NCI-H460 (cell line): ENCODE measurements at places on chromosomes 4 and X. TPM values are rescaled to one million over a fixed set of nuclear protein-coding genes. Genes with fewer than 3 reads are reported as not detected.

DNA sequence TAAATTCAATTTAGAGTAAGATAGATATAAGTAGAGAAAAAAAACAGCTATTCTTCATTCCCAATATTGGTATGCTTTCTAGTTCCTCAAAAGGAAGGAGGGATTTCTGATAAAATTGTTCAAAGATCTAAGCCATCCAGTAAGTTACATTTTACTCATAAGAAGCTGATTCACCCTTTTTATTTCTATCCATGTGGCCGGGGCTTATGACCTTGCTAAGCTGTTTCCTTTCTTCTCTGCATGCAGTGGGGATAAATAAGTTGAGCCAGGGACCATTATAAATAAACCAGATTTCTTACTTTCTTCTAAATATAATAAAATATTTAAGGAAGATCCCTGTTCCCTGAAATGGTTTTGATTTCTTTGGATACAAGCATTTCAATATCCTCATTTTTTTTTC is 502.3 kb downstream of the PDHA2 start:
- no peak for DNase-seq

- DNase-seq: no peak
Observed at GRCh38 chrX:109760922-109761250, 27.8 kb upstream of the ACSL4 start.

- DNase-seq: no peak
Observed at GRCh38 chrX:7711167-7711566, 131.8 kb upstream of the VCX start.

GRCh38 chr4:76251441-76252270 is at the start of gene FAM47E:
TSS of gene FAM47E (plus strand) at chr4:76251721. CDS start at chr4:76251747, 26 bp downstream.
- peak; percentile 39 for DNase-seq

TLR1 gene
- 2.9 and 3.6 TPM in 2 replicates for total RNA-seq

CNKSR2 gene
- total RNA-seq: 13.0 and 14.9 TPM in 2 replicates

DNA sequence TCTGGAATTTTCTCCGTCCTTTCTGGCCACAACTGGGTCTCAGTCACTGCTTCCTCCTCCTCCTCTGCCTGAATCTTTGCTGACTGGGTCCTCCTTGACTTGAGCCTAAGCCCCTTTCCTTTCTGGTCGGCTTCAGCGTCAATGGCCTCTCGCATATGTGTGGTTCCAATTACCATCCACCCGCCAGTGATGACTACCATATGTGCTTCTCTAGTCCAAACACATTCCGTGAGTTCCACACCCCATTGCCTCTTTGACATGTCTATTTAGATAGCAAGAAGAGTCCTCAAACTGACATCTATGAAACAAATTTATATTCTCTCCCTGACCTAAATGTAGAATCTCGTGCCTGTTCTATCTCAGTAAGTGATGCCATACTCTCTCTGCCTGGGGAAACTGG is 19.8 kb downstream of the MXRA5 start:
- no peak for DNase-seq

DNA sequence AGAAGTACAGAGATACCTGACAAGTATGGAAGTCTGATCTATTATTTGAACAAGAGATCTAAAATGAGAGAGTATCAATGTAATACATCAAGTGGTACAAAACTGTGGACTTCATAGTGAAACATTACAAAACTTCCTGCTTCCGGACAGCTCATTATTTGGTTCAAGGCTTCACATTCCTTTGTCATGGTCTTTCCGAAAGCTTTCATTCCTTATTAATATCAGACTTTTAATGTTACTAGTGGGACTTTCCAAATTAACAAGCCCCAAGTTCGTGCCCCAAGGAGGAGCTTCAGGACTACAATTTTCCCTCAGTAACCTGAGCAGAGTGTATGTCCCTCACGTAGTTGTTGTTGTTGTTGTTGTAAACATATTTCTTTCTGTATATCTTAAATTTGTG is 1.2 kb downstream of the CHIC2 start:
- DNase-seq: no peak

- no peak for DNase-seq
Observed at GRCh38 chr4:56743550-56743949, 62.5 kb upstream of the HOPX start.

ETNPPL gene
- total RNA-seq: not detected in 2 replicates

- no peak for DNase-seq
Observed at GRCh38 chr4:95544113-95545103, 4.4 kb downstream of the UNC5C start.

DNA sequence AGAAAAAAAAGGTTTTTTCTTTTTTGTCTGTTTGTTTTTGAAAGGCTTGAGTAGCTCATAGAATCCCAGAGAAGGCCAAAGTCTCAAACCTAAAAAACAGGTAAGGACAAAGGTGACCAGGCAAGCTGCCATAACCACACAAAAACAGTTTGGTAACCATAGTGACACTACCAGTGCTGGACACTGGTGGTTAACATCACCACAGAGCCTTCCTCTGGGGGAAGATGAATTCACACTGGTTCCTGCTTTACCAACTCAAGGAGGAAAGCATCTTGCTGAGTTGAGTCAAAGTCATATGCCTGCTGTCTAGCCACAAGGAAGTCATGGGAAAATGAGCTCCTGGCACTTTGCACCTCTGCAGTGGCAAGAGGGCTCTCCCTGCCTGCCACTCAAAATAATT is 32.5 kb downstream of the IDS start:
- DNase-seq: no peak

GRCh38 chr4:185004562-185005218 is 13.6 kb upstream of the HELT start:
- no peak for DNase-seq

GRCh38 chr4:80484712-80485111 is 149.2 kb downstream of the CFAP299 start:
- no peak for DNase-seq

PAGE1 gene
- not detected in 2 replicates for total RNA-seq

DNA sequence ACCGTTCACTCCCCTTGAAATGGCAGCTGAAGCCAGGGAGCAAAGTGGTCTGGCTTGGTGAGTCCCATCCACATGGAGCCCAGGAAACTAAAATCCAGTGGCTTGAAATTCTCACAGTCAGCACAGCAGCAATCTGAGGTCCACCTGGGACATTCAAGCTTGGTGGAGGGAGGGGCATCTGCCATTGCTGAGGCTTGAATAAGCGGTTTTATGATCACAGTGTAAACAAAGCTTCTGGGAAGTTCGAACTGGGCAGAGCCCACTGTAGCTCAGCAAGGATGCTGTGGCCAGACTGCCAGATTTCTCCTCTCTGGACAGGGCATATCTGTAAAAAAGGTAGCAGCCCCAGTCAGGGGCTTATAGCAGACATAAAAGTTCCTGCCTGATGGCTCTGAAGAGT is 15.5 kb upstream of the FAAH2 start:
- no peak for DNase-seq

GRCh38 chrX:9351126-9351525 is 113.7 kb upstream of the TBL1X start:
- no peak for DNase-seq

GRCh38 chrX:94051926-94052325 is 377.9 kb downstream of the FAM133A start:
- no peak for DNase-seq

CRLF2 gene
- 4.7 and 5.7 TPM in 2 replicates for total RNA-seq

DNA sequence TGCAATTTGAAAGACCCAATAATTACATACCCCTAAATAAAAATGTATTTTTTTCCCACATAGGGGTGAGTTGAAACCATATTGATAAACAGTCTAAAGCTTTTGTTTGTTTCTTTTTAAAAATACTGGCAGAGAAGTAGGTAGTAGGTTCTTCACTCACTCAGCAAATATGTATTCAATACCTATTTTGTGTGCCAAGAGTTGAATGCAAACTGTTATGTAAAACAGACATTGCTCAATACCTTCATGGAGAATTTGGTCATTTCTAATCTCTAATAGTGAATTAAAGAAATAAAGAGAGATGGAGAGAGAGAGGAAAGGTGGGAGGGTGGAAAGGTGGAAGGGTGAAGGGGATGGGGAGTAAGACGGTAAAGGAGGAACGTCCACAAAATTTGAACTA is 589.9 kb upstream of the GNPDA2 start:
- DNase-seq: no peak

GIMD1 gene
- not detected in 2 replicates for total RNA-seq

DNA sequence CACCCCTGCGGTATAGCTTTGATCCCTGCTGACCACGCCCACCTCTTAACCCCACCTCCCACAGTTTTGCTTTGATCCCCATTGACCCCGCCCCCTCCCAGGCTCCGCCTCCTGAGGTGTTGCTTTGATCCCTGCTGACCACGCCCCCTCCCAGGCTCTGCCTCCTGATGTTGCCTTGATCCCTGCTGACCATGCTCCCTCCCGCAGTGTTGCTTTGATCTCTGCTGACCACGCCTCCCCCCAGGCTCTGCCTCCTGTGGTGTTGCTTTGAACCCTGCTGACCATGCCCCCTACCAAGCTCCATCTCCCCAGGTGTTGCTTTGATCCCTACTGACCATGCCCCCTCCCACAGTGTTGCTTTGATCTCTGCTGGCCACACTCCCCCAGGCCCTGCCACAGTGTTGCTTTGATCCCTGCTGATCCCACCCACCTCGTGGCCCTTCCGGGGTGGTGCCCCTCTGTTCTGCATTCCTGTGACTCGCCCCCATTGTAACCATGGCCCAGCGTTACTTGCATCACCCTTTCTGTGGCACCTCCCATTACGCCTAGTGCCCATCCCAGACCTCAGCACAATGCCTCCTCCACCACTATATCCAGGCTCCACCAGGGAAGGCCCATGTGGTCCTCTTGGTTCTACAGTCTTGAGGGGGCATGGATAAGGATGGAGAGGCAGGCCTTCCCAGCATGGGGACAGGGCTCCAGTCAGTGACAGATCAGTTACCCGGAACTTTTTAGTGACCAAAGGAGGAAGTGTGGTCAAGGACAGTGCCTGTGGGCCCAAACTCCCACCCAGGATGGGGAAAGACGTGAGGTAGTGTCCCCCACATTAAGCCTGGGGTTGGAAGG is 70.8 kb downstream of the ADRA2C start:
- DNase-seq: no peak

FMR1NB gene
- not detected in 2 replicates for total RNA-seq

SOWAHB gene
- total RNA-seq: not detected in 2 replicates

JCHAIN gene
- not detected in 2 replicates for total RNA-seq

GRCh38 chr4:85708468-85708867 is 233.5 kb downstream of the ARHGAP24 start:
- DNase-seq: no peak

DNA sequence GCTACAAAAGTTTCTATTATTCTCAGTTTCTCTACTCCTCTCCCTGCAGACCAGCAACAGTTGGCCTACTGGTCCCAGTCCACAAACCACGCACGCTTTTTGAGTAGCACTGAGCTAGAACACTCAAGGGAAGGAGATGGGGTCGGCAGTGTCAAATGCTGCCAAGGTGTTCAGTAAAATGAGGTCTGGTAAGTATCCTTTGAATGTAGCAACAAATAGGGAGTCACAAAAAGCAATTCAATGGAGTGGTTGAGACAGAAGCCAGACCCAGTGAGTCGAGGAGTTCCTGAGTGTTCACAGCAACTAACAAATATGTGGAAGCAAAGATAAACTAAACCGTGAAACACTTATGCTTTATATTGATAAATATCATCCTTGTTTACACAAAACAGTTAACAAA is 355.7 kb downstream of the MID1IP1 start:
- no peak for DNase-seq

SMIM31 gene
- 0.10 TPM in 1 of 2 replicates, not detected in the other for total RNA-seq

DNA sequence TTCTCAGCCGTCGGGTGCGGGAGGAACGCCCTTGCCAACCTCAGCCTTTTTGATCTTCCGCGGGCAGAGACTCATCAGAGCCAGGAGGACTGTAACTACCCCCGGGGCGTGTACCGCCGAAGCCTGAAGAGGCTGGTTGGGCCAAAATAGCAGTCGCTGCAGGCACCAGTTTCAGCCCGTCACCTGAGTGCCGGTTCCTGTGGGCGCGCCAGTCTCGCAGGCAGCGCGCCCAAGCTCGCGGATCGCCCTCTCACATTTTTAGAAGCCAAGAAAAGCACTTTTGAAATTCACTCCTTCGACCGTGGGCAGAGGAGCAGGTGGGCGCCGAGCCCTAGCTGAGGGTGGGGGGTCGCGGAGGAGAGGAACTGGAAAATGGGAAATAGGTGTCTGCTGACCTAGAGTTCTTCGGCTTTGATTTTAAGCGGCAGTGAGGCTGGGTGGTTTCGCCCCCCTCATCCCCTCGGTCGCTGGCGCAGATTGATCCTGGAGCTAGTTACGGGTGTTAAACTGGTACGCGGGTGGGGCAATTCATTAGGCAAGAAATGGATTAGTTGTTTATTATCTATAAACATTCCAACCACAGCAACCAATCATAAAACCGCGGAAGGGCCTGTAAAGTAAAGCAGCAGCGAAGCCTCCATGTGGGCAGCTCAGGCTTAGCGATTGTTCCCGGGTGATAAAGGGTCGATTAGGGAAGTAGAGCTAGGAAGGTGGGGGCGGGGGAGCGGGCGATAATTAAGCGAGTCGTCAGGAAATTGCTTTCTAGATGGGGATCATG is 69.2 kb downstream of the FBXO8 start:
- no peak for DNase-seq

BCORL1 gene
- 2.0 and 2.8 TPM in 2 replicates for total RNA-seq

- no peak for DNase-seq
Observed at GRCh38 chrX:25175171-25175570, 159.4 kb upstream of the ARX start.

GRCh38 chrX:8869812-8870211 is 68.6 kb upstream of the FAM9A start:
- no peak for DNase-seq

DNA sequence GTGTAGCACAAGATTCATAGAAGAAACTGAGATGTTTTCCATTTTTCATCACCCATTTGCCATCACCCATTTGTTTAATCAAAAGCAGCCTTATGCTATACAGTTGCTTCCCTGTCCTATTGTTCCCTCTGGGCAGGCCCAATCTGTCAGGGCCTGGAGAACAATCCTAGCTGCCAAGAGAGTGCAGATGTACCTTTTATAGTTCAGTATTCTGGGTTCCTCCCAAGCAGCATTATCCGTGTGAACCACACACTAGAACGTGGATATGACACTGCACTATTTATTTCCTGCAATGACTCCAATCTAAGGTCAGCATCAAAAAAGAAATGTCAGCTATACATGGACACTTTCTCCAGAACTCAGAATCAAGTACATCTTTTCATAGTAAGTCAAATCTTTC is 269.0 kb downstream of the ADGRA3 start:
- no peak for DNase-seq

GRCh38 chrX:86714441-86714840 is 566.2 kb downstream of the DACH2 start:
- no peak for DNase-seq

GPC3 gene
- not detected in 2 replicates for total RNA-seq

DNA sequence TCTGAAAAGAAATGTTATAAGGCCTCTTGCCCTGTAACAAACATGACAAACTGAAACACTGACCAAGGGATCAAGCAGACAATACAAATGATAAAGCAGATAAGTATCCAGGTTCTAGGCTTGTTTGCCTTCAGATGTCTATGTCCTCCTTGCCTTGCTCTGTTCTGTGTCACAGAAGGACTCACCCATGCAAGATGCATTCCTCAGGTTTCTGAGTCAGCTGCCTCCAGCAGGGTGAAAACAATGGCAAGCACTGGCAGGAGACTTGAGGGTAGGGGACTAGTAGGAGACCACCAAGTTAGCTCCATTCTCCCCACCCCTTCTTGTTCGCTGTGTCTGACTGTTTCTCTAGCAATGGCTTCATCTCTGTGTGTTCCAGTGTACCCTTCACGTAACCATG is 76.6 kb upstream of the CXXC4 start:
- no peak for DNase-seq
